Daoy (cell line): ENCODE measurements at places on chromosomes 4 and X. TPM values are rescaled to one million over a fixed set of nuclear protein-coding genes. Genes with fewer than 3 reads are reported as not detected.

ERAS gene
- total RNA-seq: not detected in 2 replicates

HTN1 gene
- total RNA-seq: not detected in 2 replicates

CT83 gene
- total RNA-seq: not detected in 2 replicates

MND1 gene
- 20.3 and 23.7 TPM in 2 replicates for total RNA-seq

FAM9C gene
- not detected in 2 replicates for total RNA-seq

UGT2B15 gene
- not detected in 2 replicates for total RNA-seq

PABPC5 gene
- 0.27 TPM in 1 of 2 replicates, not detected in the other for total RNA-seq

DNA sequence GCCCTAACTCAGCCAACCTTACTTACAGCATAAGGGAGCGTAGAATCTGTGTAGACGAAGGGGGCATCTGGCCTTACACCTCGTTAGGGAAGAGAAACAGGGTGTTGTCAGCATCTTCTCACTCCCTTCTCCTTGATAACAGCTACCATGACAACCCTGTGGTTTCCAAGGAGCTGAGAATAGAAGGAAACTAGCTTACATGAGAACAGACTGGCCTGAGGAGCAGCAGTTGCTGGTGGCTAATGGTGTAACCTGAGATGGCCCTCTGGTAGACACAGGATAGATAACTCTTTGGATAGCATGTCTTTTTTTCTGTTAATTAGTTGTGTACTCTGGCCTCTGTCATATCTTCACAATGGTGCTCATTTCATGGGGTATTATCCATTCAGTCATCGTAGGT is 14.6 kb downstream of the PLP1 start:
- no peak for DNase-seq

DNA sequence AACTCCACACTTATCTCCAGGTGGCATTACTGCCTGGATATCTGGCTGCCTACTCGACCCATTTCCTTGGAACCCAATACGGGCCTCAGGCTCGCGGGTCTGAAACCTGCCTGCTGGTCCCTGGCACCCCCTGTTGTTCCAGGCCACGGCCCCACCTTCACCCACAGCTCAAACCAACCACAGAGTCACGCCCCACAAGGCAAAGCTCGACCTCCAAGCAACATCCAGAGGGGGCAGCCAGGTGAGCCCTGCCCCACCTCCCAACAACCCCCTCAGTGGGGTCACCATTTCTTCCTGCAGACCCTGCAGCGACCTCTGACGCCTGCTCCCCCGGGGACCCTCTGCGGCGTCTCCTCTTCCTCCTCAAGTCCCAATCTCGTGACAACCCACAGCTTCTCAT is 76.2 kb downstream of the WFS1 start:
- DNase-seq: no peak

- no peak for DNase-seq
Measured at GRCh38 chr4:105145156-105145902, 1.3 kb upstream of the TET2 start.

GRCh38 chrX:116230130-116230898 is 59.8 kb downstream of the AGTR2 start:
- DNase-seq: no peak

- peak; percentile 8 for DNase-seq
Measured at GRCh38 chr4:38802561-38803355, 1.8 kb downstream of the TLR1 start.

DNA sequence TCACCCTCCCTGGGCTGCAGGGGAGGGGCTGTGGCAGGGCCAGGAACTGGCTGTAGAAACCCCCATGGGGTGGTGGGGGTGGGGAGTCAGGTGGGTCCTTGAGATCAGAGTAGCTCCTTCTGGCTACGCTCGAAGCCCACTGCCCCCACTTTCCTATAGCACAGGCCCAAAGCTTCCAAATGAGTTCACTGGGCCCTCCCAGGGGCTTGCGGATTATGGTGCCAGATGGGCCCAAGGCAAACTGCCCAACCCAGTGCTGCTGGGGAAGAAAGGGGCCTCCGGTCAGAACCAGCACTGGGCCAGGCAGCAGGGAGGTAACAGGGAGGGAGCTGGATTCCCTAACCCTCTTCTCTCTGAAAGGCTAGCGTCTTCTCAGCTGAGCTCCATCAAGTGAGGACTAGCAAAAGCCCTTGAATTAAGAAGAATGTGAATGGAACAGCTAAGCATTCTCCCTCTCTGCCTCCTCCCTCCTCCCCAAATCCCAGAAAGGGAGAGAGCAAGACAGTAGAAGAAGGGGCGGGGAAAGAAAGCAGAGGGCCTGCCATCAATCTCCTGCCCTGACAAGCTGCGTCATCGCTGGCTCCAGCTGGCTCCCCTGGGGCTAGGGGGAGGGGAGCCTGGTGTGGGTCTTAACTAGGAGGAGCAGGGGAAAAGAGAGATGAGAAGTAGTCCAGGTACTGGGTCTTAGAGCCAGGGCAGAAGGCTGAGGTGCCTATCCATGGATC is 34.7 kb downstream of the FRMPD3 start:
- DNase-seq: peak; percentile 45

DNA sequence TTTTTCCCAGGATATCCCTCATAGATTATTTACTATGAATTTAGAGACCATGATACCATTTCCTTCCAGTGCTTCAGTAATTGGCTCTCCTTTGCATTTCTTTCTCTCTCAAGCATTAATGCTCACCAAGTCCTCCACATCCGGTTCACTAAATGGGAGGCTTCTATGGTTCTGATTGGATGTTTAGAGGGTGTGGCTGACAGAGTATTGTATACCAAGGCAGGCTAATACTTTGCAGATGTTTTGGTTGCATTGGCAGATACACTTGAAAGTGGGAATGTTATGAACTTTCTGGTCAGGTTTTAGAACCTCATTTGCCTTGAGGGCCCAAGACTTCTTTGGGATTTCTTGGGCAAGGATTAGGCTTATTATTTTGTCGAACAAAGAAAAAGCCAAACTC is 24.2 kb downstream of the CBLL2 start:
- DNase-seq: no peak

DNA sequence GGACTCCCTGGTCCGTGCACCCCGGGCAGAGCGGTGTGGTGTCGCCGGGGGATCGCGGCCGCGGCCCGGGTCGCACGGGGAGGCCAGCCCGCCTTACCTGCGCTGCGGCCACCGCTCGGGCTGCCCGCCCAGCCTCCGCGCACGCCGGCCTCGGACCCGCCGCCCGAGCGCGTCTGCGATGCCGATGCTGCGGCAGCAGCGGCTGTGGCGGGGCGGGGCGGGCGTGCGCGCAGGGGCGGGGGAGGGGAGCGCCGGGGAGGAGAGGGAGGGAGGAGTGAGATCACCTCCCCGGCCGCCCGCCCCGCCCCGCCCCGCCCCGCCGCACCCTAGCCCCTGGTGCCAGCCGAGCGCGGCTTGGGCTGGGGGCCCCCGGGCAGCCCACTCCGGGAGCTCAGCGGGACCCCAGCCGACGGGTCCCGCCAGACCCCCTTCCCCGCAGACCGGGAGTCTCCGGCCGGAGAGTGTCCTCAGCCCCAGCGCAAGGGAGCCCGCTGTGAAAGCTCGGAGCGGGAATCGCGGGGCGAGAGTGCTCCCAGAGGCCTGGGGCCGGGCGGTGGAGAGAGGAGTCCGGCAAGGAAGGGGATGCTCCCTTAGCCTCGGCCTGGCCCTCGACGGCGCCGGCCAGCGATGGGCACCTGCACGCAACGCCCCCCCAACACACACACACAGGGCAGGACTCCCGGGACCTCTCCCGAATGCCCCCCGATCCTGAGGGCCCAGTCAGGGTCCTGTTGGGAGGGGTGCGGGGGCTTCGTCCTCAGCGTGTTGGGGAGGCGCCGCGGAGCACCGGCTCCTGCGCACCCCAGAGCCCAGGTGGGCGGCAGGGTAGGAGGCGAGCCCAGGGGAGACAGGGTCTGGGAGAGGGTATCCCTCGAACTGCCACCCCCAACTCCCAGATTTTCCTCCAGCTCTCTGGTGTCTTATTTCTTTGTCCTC is at the start of gene L1CAM:
Gene L1CAM, minus strand, starts transcription at position 206 of the 936 bp plus-strand sequence. CDS start 10,337 bp downstream, outside the sequence.
- peak; percentile 42 for DNase-seq
